ENCODE measurements at places on chromosomes 12 and 14.

- DNase-seq, result no peak
Observed at GRCh38 chr12:112887550-112887949, 19.2 kb upstream of the OAS1 start.

DNA sequence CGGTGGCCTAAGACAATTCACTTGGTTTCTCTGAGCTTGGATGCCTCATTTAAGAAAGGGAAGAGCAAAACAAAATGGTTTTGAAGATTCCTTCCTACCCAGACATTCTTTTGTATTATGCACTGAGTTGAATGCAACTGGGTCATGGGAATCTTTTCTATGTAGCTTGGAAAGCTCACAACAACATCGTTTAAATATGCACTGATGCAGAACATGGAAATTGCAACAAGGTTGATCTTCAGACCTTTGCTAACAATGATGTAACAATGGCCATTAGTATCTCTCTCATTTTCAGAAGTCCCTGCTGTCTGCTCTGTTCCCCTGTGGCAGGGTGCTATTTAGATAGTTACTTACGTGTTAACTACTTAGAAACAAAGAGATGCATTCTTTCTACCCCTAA is 30.1 kb upstream of the IGF1 start:
- no peak for DNase-seq

GRCh38 chr14:101961011-101961721 is 3.2 kb upstream of the DYNC1H1 start:
- peak; percentile 41 for DNase-seq

DNA sequence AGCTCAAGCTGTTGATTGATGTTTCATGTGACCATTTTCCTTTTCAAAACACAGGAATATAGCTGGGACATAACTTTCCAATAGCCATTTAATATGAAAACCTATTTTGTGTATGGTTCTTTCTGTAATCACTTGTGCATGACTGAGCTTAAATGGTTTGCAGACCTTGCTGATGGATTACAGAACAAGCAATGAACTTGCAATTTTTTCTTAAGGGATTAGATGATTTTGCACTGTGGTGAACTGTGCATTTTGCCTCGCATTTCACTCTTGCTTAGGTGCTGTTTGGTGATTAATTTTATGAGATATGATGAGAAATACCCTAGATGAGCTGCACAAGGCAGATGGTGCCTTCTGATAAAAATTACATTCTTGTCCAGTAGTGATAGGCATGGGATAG is 419.0 kb upstream of the FBXO33 start:
- no peak for DNase-seq

DNA sequence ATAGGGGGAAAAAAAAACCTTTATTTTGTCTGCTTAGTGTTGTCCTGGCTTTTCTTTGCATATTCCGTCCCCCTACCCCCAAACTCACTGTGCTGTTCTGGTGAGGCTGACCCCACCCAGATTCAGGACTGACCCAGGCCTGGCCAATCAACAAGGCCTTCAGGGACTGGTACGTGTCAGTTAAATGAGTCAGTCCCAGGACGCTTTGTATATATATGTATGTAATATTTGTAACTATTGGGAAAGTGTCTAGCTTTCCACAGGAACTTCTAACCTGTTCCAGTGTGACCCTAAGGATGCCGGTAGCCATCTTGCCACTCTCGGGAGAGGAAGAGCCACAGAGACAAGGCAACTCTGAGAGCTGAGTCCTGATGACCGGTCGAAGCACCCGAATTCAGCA is 107.4 kb downstream of the VCPKMT start:
- no peak for DNase-seq

- no peak for DNase-seq
Observed at GRCh38 chr12:105355752-105356151, 25.3 kb downstream of the C12orf75 start.

DNA sequence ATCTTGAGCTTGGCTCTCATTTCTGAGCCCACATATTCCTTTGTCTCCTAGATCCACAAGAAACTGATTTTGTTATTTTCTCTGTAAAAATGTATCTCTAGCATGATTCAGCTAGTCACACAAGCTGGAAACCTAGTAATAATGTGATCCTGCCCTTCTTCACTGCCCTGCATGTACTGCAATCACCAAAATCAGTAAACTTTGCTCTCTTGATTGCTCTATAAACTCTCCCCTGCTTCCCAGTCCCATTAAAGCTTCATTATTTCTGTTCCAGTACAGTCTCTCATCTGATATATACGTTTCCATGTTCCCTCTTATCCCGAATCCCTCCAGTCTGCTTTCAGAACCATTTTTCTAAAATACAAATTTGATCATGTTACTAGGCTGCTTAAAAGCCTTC is 166.5 kb downstream of the MSRB3 start:
- DNase-seq, result no peak

GRCh38 chr14:53306911-53307310 is 153.8 kb upstream of the DDHD1 start:
- DNase-seq, result no peak

GRCh38 chr12:76551482-76551888 is 8.1 kb downstream of the OSBPL8 start:
- DNase-seq, result no peak
